Vagina (tissue), 2 donors: ENCODE measurements at places on chromosomes 11 and 22. TPM values are rescaled to one million over a fixed set of nuclear protein-coding genes. Genes with fewer than 3 reads are reported as not detected.
A peak's percentile ranks its signal among the peaks of the same experiment; 100 is the strongest.

DNA sequence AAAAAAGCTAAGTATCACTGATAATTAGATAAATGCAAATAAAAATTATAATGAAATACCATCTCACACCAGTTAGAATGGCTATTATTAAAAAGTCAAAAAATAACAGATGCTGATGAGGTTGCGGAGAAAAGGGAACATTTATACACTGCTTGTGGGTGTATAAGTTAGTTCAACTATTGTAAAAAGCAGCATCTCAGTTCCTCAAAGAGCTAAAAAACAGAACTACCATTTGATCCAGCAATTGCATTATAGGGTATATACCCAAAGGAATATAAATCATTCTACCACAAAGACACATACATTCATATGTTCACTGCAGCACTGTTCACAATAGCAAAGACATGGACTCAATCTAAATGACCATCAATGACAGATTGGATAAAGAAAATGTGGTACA lies 120.3 kb upstream of the ZBED5 start:
- no peak overlapping the region for H3K27ac ChIP-seq
- H3K27me3 ChIP-seq = no peaks in the 10 kb centered on the region
- H3K4me1 ChIP-seq = no peaks in the 10 kb centered on the region
- DNase-seq = no peak

DERL3 gene
- total RNA-seq = 0.25 TPM

- H3K4me3 ChIP-seq = no peak overlapping the region
- no peak for DNase-seq
- H3K36me3 ChIP-seq = peaks cover 61% of the 10 kb centered on the region
- H3K4me1 ChIP-seq = no peaks in the 10 kb centered on the region
Observed at GRCh38 chr22:30927806-30928205, 40.8 kb downstream of the MORC2 start.

SHISA8 gene
- not detected for total RNA-seq

- no peaks in the 10 kb centered on the region for H3K27me3 ChIP-seq
- H3K4me1 ChIP-seq = no peaks in the 10 kb centered on the region
- DNase-seq = no peak
- no peak overlapping the region for H3K27ac ChIP-seq
- H3K4me3 ChIP-seq = no peak overlapping the region
Observed at GRCh38 chr22:30892731-30893221, 75.8 kb downstream of the MORC2 start.

DNA sequence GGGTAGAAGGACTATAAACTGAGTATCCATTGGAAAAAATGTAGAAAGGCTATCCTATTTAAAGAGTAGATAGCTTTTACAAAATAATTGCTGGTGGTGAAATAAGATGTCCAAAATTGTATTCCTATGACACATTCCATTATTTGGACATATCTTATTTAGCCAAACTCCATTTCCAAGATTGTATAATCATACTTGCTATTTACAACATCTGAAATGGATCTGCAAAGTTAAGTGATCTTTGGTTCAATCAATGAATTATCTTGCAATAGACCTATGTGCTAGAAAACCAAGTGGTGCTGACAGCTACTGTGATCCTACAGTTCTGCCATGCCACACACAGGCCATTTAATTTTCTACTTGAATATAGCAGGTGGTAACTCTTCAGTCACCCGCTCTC lies 11.0 kb upstream of the BLID start:
- no peak overlapping the region for H3K27ac ChIP-seq
- H3K4me3 ChIP-seq = no peak overlapping the region
- H3K4me1 ChIP-seq = peaks cover 12% of the 10 kb centered on the region
- H3K27me3 ChIP-seq = no peaks in the 10 kb centered on the region
- H3K36me3 ChIP-seq = no peaks in the 10 kb centered on the region

GRCh38 chr22:32796865-32797573 lies 4.5 kb upstream of the TIMP3 start:
- no peak overlapping the region for H3K4me3 ChIP-seq
- H3K27me3 ChIP-seq = no peaks in the 10 kb centered on the region
- H3K4me1 ChIP-seq = peaks cover 18% of the 10 kb centered on the region
- H3K36me3 ChIP-seq = no peaks in the 10 kb centered on the region

- peak overlapping the region; percentile 7 for H3K27ac ChIP-seq
- no peaks in the 10 kb centered on the region for H3K27me3 ChIP-seq
- H3K36me3 ChIP-seq = no peaks in the 10 kb centered on the region
- no peak for DNase-seq
- H3K4me3 ChIP-seq = no peak overlapping the region
Observed at GRCh38 chr22:38353701-38354100, 36.5 kb upstream of the CSNK1E start.

DNA sequence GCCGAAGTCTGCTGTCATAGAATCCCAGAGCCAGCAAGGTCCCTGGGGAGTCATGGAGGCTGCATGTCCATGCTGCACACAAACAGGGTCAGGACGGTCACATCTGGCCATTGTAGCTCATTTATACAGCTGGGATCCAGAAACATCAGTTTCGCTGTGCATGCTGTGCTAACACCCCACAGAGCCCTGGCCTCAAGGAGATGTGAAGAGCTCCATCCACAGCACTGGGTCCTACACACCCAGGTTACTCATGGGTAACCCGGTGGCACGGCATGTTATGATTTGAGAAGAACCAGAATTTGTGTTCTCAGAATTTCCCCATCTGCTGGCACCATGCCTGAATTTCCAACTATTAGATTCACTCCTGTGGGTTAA lies 146.3 kb upstream of the ARHGAP20 start:
- H3K4me3 ChIP-seq = no peak overlapping the region
- H3K27me3 ChIP-seq = no peaks in the 10 kb centered on the region
- H3K4me1 ChIP-seq = peaks cover 39% of the 10 kb centered on the region
- no peaks in the 10 kb centered on the region for H3K36me3 ChIP-seq
- no peak for DNase-seq
- H3K27ac ChIP-seq = peak overlapping the region; percentile 67

- no peak for DNase-seq
- no peak overlapping the region for H3K27ac ChIP-seq
- H3K4me3 ChIP-seq = no peak overlapping the region
- H3K36me3 ChIP-seq = no peaks in the 10 kb centered on the region
Observed at GRCh38 chr11:113376156-113376555, 11.4 kb upstream of the ANKK1 start.

DNA sequence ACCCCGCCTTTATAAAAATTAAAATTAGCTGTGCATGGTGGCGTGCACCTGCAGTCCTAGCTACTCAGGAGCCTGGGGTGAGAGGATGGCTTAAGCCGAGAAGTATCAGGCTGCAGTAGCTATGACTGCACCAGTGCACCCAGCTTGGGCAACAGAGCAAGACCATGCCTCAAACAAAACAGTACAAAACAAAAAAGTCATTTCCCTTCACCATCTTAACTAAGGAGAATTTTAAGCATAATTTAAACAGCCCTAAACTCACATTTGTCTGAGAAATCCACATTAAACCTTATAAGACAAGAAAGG lies 23.3 kb upstream of the TFIP11 start:
- H3K27me3 ChIP-seq = no peaks in the 10 kb centered on the region
- H3K4me3 ChIP-seq = no peak overlapping the region
- H3K36me3 ChIP-seq = peaks cover 29% of the 10 kb centered on the region
- no peak overlapping the region for H3K27ac ChIP-seq
- no peaks in the 10 kb centered on the region for H3K4me1 ChIP-seq
